ENCODE measurements at places on chromosomes 11 and 22. TPM values are rescaled to one million over a fixed set of nuclear protein-coding genes. Genes with fewer than 3 reads are reported as not detected.

FLRT1 gene
- total RNA-seq = not detected

GRCh38 chr11:95337972-95338429 lies 107.0 kb upstream of the SESN3 start:
- H3K4me3 ChIP-seq = no peak overlapping the region
- peaks cover 31% of the 10 kb centered on the region for H3K27me3 ChIP-seq
- H3K4me1 ChIP-seq = no peaks in the 10 kb centered on the region
- no peaks in the 10 kb centered on the region for H3K36me3 ChIP-seq

DNA sequence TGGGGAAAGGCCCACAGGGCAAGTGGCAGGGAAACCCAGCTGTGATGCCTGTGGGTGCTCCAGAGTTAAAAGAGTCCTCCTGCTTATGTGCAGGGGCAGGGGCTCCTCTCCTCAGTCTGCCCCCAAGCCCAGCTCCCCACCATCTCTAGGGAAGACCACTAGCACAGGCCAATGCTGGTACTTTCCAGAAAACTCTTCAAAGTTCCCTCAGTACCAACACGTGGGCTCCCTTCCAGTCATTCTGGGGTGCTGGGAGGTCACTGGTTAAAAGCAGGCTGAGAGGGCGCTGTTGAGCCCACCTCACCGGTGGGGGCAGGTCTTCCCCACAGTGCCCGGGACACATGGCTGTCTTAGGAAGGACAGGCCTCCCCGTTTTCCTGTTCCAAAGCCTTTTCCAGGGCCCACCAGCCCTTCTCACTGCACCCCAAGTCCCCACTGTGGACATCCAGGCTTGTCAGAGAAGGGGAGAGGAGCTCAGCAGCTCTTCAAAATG lies 154.6 kb downstream of the TRIM29 start:
- no peak overlapping the region for H3K27ac ChIP-seq
- no peak overlapping the region for H3K4me3 ChIP-seq
- H3K27me3 ChIP-seq = peaks cover 93% of the 10 kb centered on the region
- DNase-seq = no peak
- no peaks in the 10 kb centered on the region for H3K4me1 ChIP-seq

GRCh38 chr11:120281143-120281795 lies 41.3 kb downstream of the POU2F3 start:
- no peak for DNase-seq
- no peak overlapping the region for H3K27ac ChIP-seq
- no peak overlapping the region for H3K4me3 ChIP-seq
- peaks cover 4% of the 10 kb centered on the region for H3K27me3 ChIP-seq
- no peaks in the 10 kb centered on the region for H3K36me3 ChIP-seq

APOL5 gene
- not detected for total RNA-seq

DNA sequence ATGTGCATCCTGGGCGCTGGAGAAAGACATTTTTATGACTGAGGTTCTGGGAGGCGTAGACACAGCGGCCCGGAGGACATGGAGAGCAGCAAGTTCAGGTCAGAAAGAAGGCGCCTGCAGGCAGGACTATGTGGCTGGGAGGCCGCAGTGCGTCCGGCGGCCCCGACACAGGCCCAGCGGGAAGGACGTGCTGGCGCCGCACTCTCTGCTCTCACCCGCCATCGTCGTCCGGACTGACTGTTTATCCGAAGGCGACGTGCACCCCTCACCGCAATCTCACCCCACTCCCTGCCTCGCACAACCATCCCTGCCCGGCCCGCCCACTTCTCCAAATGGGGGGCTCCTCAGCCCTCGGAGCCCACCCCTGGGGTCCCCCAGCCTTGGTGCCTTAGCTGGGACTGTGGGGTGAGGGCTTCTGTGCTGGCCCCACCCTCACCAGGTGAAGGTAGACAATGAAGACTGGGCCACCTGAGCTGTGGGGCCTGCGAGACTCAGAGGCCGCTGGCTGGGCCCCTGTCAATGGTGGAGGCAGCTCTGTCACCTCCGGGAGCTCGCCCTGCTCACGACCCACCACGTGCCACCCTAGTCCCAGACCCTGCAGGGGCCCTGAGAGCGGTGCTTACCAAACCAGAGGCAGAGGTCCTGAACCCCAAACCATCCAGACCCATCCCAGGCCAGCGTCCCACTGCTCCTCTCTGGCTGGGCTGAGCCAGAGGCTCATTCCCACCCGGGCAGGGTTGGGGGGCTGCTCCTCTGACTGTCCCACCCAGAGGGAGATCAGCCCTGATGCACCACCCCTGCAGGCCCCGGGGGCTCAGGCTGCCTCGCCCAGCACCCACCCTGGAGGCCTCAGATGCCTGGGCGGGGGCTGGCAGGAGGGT lies 16.2 kb upstream of the MUC5B start:
- no peak overlapping the region for H3K27ac ChIP-seq
- no peaks in the 10 kb centered on the region for H3K36me3 ChIP-seq
- no peaks in the 10 kb centered on the region for H3K27me3 ChIP-seq

GTSE1 gene
- total RNA-seq = 26.4 TPM
